ENCODE measurements at places on chromosomes 12 and 14.

GRCh38 chr14:26078561-26078960, 519.3 kb downstream of the NOVA1 start:
- DNase-seq: no peak

DNA sequence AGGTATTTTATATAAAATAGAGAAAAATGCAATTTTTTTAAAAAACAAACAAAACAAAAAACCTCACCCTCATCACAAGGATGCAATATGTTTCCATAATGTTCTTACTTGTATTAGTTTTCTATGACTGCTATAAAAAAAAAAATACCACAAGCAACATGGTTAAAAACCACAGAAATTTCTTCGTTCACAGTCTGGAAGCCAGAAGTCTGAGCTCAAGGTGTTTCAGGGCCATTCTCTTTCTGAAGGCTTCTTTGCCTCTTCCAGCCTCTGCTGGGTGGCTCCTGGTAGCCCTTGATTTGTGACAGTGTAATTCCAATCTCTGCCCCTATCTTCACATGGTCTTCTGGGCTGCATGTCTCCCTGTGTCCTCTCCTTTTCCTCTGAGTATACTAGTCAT, 21.5 kb upstream of the SSTR1 start:
- DNase-seq: no peak

DNA sequence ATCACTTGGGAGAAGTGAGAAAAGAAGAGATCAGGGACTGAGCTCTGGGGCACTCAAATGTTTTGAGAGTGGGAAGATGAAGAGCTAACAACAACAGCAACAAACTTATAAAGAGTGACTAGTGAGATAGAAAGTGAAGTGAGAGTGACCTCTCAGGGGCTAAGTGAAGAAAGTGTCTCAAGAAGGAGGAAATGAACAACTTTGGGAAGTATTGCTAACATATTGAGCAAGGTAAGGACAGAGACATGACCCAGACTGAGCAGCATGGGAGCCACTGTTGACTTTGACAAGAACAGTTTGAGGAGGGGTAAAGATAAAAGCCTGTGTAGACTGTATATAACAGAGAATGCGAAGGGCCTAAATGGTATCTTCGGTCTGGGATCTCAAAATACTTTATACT, 155.1 kb upstream of the BTG1 start:
- DNase-seq: no peak

DNA sequence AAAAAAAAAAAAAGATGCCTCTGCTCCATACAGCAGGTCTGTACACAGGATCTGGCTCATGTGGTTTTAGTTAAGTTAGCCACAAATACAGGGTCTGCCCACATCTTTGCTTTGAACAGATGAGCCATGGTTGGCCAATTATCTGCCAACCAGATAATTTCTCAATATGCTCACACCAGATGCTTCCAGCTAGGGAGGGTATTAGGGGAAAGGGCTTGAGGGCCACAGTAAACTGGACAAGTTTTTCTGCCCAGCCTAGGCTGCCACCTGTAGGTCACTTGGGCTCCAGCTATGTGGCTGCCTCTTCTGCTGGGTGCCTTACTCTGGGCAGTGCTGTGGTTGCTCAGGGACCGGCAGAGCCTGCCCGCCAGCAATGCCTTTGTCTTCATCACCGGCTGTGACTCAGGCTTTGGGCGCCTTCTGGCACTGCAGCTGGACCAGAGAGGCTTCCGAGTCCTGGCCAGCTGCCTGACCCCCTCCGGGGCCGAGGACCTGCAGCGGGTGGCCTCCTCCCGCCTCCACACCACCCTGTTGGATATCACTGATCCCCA, 776 bp downstream of the RDH5 start:
- DNase-seq: peak; percentile 69

DNA sequence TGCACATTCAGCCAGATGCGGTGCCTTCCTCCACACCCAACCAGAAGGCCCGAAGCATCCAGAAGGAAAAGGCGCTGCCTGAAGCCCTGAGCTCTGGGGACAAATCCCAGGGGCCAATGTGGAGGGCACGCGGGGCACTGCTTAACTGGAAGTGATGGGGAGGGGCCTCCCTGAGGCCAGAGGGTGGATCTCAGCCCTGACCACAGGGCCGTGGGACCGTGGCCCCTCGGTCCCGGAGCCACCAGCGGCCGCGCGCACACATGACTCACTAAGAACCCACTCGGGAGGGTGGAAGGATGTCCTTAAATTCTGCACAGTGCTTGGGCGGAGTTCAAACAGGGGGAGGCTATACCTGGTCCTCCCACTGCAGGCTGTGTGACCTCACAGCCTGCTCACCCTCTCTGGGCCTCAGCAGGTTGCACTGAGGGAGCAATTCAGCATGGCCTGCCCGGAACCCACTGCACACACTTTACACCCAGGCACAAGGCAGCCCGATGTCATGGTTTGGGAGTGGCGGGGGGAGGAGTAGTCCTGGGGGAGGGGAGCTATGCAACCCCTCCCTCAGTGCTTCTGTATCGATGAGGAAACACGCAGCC, 89.5 kb downstream of the RFLNA start:
- DNase-seq: no peak

DNA sequence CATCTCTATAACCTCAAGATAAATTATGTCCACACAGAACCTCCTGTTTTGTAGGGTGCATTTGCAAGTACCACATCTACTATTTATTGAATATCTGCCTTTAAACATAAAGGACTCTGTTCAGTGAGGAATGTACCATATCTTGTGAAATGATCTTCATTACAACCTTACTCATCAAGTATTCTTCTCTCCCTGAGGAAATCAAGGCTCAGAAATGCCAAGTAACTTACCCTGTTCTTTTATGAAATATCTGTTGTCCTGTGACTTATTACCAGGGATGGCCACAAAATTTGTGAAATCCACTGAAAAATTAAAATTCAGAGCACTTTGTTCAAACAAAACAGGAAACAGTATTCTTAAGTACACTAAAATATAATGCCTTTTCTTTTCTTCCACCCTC, 366.7 kb downstream of the GALC start:
- no peak for DNase-seq

Data from heart left ventricle (tissue), 16 donors.